ENCODE measurements at places on chromosomes 1 and 21.

DNA sequence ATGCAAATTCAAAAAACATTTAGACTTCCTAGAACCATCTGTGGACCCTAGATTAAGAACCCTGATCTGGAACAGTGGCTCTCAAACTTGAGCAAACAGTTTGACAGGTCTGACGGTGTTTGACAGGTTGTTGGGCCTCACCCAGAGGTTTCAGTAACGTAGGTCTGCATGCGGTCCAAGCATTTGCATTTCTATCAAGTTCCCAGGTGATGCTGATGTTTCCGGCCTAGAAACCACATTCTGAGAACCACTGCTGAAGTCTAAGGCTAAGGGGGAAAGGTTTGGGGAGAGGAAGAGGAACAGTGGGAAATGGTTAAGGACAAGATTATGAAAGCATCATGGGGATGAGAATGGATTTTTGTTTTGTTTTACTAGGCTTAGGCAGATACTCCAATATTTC lies 48.6 kb downstream of the MDM4 start:
- DNase-seq, result peak; percentile 77

DNA sequence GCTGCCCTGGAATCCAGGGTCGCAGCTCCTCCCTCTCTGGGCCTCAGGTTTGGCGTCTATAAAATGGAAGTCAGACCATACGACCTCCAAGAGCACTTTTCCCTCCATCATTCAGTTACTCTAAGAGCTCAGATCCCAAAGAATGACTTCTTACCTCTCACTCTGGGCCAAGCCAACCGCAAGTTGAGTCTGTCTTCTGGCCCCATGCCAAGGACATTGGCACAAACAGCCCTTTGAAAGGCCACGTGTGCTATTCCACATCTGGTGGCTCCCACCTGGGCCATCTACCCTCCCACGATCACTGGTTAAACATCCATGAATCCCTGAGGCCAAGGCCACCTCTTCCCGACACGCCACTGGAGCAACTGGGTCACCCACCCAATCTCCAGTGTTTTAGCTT lies 12.4 kb downstream of the SLC2A7 start:
- DNase-seq, result no peak

GRCh38 chr1:234458352-234459017 lies 20.5 kb downstream of the TARBP1 start:
- DNase-seq, result no peak

- no peak for DNase-seq
Measured at GRCh38 chr1:109335091-109335490, 28.3 kb upstream of the MYBPHL start.

- no peak for DNase-seq
Measured at GRCh38 chr1:208858738-208859137, 614.6 kb upstream of the PLXNA2 start.

DNA sequence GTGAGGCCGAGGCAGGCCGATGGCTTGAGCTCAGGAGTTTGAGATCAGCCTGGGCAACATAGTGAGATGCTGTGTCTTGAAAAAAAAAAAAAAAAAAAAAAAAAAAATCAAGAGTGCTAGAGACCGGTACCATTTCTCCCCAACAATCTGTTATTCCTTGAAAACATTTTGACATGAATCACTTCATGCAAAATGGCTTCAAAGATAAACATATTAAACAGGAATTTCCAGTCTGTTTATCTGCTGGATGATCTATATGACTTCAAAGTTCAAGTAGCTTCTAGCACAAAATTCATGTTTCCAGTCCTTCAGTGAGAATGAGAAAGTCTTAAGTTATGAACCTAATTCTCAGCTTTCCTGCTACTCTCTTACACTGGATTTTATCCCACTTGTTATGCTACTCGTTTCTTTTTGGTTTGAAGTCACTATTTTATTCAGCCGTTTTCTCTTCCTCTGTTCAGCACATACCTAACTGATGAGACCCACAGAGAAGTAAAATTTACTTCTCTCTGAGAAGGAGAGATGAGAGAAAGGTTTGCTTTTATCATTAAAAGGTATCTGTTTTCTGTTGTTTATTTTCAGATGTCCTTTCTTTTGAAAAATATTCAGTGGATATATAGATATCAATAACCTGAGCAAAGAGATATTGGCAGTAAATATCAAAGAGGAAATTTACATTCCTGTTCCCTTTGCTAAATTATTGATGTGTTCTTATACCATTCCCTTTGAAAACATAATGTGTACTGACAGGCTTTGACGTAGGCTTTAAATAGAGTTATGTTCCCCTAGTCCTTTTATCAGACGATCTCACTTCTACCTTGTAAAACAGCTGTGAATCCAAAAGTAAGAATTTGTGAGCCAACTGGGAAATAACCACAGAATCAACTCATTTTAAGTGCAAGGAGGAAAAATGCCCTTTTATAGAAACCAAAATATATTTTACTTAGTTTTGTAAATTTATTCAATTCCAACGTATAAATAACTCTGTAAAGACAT lies 38.2 kb downstream of the CD46 start:
- DNase-seq, result no peak

DNA sequence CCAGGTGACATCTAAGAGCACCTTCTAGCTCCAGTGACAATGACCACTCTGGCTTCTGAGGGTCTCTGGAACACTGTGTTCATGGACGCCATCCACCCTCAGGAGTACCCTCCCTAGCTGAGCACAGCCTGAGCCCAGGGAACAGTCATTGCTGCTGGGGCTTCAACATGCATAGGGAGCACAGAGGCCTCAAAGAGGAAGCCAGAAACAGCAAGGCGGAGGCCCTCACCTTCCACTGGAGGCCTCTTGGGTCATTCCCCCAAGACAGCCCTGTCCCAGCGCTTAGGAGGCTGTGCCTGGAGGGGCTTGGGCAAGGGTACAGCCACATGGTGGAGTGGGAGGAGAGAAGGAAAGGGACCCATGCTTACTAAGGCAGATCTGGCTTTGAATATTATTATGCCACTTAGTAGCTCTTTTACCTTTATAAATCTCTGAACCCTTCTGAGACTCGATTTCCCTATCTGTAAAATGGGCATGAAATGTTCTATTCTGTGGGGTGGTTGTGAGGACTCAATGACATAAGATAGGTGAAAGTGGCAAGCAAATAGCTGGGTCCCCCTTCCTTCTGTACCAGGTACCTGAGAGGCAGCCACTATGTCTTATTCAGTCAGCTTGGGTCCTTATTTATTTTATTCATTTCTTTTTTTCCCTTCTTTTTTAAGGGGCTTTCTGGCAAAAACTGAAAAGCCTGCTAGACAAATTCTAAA lies 32.8 kb downstream of the PTAFR start:
- DNase-seq, result no peak

- DNase-seq, result no peak
Measured at GRCh38 chr1:185419718-185420117, 102.7 kb upstream of the IVNS1ABP start.

GRCh38 chr21:15283138-15283537 lies 218.3 kb upstream of the NRIP1 start:
- no peak for DNase-seq

DNA sequence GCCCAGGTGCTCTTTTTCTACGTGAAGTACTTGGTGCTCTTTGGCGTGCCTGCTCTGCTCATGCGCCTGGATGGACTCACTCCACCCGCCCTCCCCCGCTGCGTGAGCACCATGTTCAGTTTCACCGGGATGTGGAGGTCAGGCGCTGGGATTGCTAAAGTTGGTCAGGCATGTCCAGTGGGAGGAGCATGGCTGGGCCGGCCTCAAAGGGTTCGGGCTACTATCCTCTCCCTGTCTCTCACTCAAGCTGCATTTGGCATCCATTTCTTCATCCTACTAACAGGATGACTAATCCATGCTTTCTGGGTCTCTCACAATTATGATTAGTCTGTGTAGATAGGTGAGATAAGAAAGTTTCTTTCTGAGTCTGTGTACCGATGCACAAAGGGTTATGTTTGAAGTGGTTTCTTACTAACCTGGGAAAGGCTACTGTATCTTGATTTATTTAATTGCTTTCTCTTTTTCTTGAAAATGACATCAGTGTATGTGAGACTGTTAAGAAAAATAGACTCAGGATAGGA lies 135.9 kb downstream of the HHAT start:
- DNase-seq, result peak; percentile 12

GRCh38 chr1:153661111-153661708 lies 2.7 kb downstream of the SNAPIN start:
- DNase-seq, result no peak

DNA sequence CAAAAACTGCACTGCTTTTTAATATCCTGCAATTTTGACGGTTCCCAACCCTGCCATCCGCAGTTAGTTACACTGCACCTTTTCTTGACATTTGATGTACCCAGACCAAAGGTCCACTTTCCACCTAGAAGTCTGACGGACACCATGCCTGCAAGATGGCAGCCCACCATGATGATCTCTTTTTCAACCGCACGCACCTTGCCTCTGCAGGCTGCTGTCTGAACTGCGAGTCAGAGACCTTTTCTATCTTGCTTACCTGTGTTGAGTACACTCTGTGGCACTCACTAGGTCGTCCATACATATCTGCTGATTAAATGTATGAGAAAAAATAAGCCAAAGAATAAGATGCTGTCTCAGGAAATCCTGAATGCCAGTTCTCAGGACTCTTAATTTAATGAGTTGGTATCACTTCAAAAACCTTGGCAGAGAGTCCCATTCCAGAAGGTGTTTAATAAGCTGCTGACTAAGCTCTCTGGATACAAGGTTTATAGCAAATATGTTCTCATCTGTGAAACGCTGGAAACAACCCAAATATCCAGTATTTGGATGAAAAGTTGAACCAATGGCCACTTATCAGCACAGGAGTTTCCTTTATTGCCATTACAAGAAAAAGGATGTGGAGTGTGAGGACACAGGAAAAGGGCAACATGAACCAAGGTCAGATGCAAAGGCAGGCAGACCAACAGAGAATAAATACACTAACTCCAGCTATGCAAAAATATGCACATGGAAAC lies 37.9 kb downstream of the GNG12 start:
- no peak for DNase-seq

DNA sequence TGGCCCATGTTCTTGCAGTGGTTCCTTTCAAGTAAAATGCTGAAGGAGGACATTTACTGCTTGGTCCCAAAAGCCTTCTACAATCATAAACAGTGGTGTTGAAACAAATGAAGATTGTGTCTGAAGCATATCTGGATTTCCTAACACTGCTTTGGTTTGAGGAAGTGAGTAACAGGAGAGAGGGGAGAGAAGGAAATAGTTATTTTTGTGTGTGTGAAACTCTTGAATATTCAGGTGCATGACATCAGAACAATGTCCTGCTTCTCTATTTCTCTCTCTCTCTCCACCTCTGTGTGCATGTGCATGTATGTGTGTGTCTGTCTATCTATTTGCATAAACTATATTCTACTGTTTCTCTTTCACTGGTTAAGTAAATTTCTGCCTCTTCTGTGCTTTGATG lies 61.4 kb upstream of the TNFSF18 start:
- DNase-seq, result peak; percentile 13

DNA sequence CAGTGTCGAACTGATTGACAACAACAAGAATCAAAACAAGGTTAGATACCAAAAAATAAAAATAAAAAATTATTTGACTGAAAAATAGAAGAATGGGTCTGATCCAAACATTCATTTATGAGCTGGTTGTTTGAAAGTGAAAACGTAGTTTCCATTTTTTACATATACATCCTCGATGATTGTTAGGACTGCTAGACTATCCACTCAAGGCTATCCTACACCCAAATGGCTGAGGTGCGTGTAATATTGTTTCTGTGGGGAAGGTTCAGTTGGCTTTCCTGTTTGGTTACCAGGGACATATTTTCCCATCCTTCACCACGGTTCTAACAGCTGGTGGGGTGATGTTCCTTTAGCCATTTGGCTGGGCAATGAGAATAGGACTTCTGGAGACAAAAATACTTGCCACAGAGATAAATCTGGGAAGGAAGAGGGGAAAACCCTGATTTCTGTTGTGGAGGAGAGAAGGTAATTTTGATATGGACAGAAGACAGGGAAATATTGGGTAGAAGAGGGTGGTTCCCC lies 66.3 kb downstream of the MAP3K7CL start:
- DNase-seq, result no peak

DNA sequence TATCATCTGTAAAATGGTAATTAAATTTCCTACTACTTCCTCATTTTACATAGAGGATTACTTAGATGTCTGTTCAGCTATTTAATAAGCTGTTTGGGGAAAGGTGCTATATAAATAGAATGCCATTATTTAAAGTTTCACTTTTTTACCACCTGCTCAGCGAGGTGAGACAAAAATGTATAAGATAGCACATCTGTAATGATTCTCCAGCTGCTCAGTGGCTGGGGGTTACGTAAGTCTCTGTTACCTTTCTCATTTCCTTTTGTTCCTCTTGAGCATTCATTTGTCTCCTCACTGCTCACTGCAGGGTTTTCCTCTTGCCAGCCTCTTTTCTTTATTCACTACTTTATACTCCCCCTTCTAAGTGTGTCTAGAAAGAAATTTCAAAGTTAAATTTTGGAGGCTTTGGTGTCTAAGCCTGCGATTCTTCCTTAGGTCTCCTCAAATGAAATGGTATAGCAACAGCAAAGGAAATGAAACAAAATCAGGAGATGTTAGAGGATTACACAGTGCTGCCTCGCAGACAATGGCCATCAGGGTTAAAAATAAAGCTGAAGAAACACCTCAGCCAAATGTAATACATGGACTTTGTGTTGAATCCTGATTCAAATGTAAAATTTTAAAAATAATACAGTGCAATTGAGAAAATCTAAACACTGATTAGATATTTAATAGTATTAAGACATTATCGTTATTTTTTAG lies 6.8 kb downstream of the RGS8 start:
- peak; percentile 81 for DNase-seq

GRCh38 chr1:158285756-158286241 lies 3.9 kb upstream of the CD1C start:
- DNase-seq, result peak; percentile 32

GRCh38 chr1:119327094-119327449 lies 41.5 kb upstream of the HAO2 start:
- DNase-seq, result no peak

GRCh38 chr1:234515411-234515810 lies 36.4 kb upstream of the TARBP1 start:
- DNase-seq, result no peak

- DNase-seq, result no peak
Measured at GRCh38 chr1:109252893-109253802, 3.8 kb downstream of the CELSR2 start.

DNA sequence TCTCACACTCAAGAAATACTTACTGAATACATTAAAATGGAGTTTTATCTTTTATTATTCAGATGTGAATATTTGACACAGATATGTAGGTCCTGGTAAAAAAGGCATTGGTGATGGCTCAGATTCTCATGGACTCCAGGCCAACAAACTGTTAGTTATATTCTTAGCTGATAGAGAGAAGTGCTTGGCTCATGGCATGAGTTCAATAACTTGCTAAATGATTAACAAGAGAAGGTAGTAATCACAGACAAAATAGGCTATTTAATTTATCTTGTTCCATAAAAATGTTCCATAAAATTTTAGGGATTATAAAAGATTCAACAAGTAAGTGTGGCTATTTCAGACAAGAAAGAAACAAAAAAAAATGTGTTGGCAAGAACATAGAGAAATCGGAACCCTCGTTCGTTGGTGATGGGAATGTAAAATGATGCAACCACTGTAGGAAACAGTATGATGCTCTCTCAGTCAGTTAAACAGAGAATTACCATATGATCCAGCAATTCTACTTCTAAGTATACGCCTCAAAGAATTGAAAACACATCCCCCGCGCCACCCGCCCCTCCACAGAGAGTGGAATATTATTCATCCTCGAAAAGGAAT lies 737.8 kb upstream of the ADAMTS5 start:
- DNase-seq, result no peak

GRCh38 chr1:231606712-231607111 lies 19.9 kb upstream of the DISC1 start:
- no peak for DNase-seq

GRCh38 chr1:79777481-79778219 lies 771.1 kb upstream of the ADGRL4 start:
- peak; percentile 21 for DNase-seq

Data from GM13977 (cell line).